ENCODE measurements at places on chromosomes 1 and 21. TPM values are rescaled to one million over a fixed set of nuclear protein-coding genes. Genes with fewer than 3 reads are reported as not detected.

Gene GRIK1
- 0.16 TPM for total RNA-seq

Gene MIXL1
- not detected for total RNA-seq

Gene ERO1B
- total RNA-seq: 7.1 TPM

Gene NBPF10
- 3.4 TPM for total RNA-seq

Gene OR2T2
- not detected for total RNA-seq

- DNase-seq: no peak
Measured at GRCh38 chr1:178713259-178713658, 11.8 kb upstream of the RALGPS2 start.

GRCh38 chr1:30639881-30640452 is 83.4 kb downstream of the MATN1 start:
- no peak for DNase-seq

DNA sequence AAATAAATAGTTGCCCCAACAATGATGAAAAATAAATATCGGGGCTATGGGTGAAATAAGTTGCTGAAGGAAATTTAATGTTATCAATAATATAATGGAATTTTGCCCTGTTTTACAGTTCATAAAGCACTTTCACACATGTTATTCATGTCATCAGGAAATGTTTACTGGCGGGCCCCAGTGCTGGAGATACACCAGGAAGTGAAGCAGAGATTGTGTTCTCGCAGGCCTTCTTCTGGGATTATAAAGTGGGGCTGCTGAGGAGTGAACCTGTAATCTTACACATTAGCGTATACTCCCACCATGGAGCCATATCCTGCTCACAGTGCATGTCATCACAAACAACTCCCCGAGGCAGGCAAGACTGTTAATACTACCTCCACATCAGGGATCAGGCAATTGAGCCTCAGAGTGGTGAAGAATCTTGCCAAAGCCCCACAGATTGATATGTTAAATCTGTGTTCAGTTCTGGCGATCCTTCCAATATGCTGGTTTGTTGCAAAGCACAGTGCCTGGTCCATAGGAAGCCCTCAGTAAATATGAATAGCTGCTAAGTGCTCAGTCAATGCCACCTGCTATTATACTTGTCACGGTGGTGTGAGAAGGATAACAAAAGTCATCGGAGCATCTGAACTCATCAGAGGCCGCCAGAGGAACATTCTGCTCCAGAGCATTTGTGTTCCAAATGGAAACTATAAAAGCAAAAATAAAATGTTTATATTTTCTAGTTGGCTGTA is 104.4 kb upstream of the UBE2U start:
- DNase-seq: no peak

DNA sequence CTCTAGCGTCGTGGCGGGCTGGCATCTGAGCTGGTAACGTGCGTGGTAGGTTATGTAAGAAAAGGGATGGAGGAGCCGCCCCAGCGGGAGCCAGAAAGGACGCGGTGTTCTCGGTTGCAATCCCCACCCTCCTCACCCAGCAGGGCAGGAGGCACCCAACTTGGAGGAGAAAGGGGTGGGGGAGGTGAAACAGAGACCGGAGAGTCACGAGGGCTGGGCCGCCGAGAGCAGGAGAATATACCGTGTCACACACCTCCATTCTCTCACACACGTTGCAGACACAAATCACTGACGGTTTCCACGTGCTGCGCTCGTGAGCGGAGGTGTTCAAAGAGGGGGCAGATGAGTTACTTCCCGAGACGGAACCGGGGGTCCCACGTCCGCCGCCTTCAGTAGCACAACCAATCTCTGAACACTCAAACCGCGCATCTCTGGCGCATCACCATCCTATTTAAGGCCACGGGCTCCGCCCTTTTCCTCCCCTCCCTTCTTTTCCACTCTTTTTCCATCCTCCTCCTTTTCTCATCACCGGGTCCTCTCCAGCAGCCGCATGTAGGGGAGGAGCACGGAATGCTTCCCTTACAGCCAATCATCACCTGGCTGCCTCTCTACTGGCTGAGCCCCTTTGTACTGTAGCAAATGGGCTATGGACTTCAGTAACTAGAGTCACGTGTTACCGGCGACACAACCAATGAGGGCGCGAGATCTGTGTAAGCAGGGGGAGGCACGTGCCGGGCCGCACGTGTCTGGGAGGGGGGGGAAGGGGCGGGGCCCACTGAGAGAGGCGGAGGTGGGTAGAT is at the start of gene CIART:
TSS of gene CIART (plus strand) at position 797 of the 800 bp plus-strand sequence. CDS start 714 bp downstream, outside the sequence.
- peak; percentile 93 for DNase-seq

- no peak for DNase-seq
Measured at GRCh38 chr1:30844631-30845030, 63.9 kb downstream of the SDC3 start.

- no peak for DNase-seq
Measured at GRCh38 chr1:214377485-214377884, 96.5 kb downstream of the SMYD2 start.

DNA sequence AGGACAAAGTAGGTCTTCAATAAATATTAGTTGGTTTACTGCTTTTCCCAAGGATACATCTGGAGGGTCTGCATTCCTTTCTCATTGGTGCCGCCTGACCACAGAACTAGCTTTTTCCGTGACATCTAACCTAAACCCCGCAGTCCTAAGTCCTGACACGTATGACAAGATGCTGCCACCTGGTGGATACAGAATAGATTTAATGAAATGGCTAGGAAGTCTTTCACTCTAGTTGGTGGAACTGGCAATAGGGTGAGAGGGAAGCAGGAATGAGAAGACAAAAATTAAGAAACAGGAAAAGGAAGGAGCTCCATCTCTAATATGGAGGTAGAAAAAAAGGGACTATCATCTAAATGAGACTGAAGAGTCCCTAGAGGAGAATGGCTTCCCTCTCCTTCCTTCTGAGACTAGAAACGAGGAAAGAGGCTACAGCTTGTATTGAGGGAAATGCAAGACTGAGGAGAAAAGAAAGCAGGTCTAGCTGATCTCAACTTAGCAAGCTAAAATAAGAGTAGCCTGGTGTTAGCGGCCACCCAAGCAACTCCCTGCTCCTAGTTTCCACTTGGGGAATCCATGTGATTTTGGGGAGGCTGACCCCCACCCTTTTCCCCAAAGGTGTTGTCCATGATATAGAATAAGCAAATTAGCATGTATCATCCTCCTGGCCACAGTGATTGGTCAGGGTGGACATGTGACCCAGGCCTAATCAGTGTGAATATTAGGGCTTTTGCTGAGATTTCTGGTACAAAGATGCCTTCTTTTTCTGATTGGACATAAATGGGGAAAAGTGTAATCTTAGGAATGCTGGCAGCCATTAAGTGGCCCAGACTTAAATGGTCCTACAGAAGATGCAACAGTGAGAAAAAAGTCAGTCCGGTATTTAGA is 5.9 kb downstream of the RFX5 start:
- no peak for DNase-seq

DNA sequence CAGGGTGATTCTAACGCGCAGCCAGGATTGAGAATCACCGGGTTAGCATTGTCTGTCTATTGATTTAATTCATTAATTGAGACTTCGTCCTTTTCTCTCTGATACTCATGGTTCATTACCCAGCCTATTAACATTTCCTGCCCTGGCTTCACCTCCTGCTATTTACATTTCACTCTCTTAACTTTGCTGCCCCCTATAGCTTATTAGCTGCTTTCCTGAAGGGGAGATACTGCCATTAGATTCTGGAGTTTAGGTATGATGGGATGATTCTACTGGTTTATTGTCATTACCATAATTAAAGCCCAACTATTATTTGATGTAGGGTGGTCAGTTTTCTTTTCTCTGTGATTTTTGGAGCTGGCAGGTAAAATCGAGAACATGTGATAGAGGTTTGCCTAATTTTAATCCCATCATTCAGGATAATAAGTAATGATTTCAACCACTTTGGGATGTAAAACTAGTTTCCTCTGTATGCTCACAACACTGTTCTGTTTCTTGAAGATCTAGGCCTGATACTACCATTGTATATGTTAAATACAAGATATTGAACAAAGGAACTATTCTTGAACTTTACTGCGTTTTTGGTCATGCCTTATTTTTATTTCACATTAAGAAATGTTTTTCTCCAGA is 6.4 kb downstream of the PPP2R5A start:
- DNase-seq: no peak

DNA sequence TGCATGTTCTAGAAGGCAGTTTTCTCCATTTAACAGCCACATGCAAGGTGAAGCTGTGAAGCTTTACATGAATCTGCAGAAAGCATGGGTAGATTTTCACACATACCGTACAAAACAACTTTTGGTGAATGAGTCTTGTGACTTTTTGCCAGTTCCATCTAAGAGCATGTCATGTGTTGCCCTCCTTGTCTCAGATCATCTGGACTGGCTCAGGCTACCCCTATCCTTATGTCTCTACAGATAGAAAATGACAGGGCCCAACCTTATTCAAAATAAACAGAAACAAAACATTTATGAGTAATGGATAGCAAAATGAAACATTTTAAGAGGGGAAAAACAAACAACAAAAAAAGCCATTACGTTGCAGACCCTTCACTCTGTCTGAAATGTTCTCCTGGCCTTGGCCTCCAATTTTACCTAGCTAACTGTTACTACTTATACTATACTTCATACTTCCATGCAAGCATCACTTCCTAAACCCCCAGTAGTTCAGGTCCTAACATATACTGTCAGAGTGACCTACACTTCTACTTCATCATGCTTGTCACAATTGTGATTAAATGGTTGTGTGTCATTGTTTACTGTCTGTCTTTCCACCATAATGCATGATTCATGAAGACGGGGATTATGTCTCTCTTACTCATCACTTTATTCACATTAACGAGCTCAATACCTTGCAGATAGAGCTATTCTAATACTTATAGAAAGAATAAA is 39.0 kb downstream of the LRRC8C start:
- DNase-seq: no peak

- DNase-seq: peak; percentile 30
Measured at GRCh38 chr1:15288173-15288926, 41.3 kb downstream of the FHAD1 start.

DNA sequence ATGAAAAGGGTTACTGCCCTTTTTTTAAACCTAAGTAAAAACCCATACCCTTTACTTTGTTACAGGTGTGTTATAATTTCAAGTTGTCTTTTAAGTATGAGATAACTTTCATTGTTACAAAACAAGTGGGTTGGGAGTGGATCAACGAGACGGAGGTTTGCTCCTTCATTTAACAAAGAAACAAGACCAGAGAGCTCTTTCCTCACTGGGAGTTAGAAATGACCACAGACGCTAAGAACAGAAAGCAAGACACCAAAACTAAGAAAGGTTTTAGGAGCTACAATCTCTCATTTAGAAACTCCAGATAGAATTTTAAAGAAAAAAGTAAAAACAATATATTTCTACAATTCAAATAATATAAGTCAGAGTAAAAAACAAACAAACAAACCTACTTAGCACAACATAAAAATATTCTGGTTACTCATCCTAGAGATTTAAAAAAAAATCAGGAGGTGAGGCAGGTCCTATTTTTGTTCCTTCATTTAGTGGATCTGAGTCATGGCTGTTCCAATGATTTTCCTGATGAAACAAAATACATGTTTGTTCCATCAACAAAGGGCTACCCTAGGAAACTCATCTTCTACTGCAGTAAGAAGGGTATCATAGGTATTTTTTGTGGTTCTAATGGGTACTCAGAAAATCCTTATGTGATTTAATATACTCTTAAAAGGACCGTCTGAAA is 33.0 kb downstream of the APP start:
- no peak for DNase-seq

- peak; percentile 87 for DNase-seq
Measured at GRCh38 chr1:13892671-13893325, 192.8 kb downstream of the PRDM2 start.

GRCh38 chr1:232578651-232579195 is 51.2 kb downstream of the SIPA1L2 start:
- no peak for DNase-seq

- no peak for DNase-seq
Measured at GRCh38 chr1:231242516-231243198, 1.6 kb downstream of the GNPAT start.

GRCh38 chr1:24438423-24438901 is 22.9 kb downstream of the NIPAL3 start:
- no peak for DNase-seq

GRCh38 chr1:41627491-41628280 is 143.2 kb upstream of the EDN2 start:
- peak; percentile 37 for DNase-seq
